ENCODE measurements at places on chromosomes 3 and 15. TPM values are rescaled to one million over a fixed set of nuclear protein-coding genes. Genes with fewer than 3 reads are reported as not detected.
A peak's percentile ranks its signal among the peaks of the same experiment; 100 is the strongest.

Gene RETNLB
- total RNA-seq, result not detected

DNA sequence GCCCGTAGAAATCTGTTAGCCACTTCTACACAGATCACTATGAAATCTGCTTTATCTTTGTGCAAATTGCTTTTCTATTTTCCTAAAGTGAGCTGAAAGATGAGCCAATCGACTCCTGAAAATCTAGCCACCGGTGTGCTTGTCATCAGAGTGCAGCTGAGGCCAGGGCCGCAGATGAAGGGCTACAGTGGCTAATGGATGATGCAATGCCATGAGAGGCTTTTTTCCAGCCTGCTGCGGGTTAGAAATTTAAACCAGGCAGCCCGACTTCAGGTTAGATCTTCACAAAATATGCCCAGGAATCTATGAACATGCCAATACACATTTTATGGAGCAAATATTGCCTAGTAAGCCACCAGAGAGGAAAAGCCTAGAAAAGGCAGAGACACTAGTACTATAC, 948.2 kb upstream of the CFAP20DC start:
- DNase-seq, result no peak

DNA sequence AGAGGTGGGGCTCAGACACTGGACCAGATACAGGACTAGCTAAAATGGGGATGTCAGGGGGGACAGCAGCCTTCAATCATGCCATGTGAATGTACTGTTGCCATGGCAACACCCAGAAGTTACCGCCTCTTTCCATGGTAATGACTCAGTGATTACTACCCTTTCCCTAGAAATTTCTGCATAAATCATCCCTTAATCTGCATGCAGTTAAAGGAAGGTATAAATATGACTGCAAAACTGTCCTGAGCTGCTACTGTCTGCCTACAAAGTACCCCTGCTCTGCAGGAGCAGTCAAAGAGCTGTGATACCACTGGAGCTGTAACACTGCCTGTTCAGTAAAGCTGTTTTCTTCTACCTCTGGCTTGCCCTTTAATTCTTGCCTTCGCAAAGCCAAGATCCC, 168.2 kb downstream of the PEAK1 start:
- DNase-seq, result peak; percentile 22

Gene MUC4
- total RNA-seq, result 3.5 TPM

Gene DGKG
- total RNA-seq, result 0.37 TPM

GRCh38 chr15:33262306-33262705, 48.5 kb upstream of the RYR3 start:
- DNase-seq, result no peak

- no peak for DNase-seq
Observed at GRCh38 chr3:164352991-164353390, 725.3 kb downstream of the SI start.

Gene CD96
- total RNA-seq, result not detected

Gene C3orf85
- total RNA-seq, result not detected

GRCh38 chr15:100308608-100309007, 33.2 kb downstream of the ADAMTS17 start:
- DNase-seq, result no peak

Gene RBP2
- not detected for total RNA-seq

Gene RPL14
- total RNA-seq, result 451 TPM

DNA sequence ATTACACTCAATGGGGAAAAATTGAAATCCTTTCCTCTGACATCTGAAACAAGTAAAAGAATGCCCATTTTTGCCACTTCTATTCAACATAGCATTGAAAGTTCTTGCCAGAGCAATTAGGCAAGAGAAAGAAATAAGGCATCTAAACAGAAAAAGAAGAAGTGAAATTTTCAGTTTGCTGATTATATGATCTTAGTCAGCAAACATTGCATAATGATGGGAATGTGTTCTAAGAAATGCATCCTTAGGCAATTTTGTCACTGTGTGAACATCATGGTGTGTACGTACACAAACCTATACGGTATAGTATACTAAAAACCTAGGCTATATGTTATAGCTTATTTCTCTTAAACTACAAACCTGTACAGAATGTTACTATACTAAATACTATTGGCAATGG, 278.0 kb downstream of the CGGBP1 start:
- no peak for DNase-seq

DNA sequence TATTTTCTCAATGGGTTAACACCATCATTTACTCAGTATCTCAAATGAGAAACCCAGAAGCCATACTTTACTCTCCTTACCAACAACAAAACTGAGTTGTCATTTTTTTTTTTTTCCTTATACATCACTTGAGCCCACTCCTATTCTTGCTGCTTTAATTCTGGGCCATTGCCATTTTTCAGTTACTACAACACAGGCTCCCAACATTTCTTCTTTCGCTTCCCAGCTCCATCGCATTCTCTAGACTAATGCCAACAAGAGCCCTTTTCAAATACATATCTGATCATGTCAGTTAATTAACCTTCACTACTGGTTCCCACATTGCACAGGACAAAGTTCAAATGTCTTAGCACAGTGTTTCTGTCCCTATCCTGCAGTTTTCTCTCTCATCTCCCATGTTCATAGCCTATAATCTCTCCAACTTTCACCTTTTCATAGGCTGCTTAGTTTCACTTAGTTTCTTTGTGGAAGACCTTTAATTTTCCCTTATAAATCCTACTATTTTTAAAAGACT, 22.5 kb upstream of the ANXA2 start:
- DNase-seq, result no peak

- DNase-seq, result peak; percentile 18
Observed at GRCh38 chr3:184255291-184256039, 5.9 kb downstream of the CAMK2N2 start.

Gene CYP19A1
- total RNA-seq, result not detected

- DNase-seq, result no peak
Observed at GRCh38 chr3:190495796-190496195, 18.1 kb upstream of the IL1RAP start.

GRCh38 chr15:60649845-60650548, 171.1 kb upstream of the ICE2 start:
- no peak for DNase-seq

- no peak for DNase-seq
Observed at GRCh38 chr3:125191730-125192129, 20.8 kb downstream of the SLC12A8 start.

Gene ARIH2
- 120 TPM for total RNA-seq

Gene ATOSA
- total RNA-seq, result 3.7 TPM

DNA sequence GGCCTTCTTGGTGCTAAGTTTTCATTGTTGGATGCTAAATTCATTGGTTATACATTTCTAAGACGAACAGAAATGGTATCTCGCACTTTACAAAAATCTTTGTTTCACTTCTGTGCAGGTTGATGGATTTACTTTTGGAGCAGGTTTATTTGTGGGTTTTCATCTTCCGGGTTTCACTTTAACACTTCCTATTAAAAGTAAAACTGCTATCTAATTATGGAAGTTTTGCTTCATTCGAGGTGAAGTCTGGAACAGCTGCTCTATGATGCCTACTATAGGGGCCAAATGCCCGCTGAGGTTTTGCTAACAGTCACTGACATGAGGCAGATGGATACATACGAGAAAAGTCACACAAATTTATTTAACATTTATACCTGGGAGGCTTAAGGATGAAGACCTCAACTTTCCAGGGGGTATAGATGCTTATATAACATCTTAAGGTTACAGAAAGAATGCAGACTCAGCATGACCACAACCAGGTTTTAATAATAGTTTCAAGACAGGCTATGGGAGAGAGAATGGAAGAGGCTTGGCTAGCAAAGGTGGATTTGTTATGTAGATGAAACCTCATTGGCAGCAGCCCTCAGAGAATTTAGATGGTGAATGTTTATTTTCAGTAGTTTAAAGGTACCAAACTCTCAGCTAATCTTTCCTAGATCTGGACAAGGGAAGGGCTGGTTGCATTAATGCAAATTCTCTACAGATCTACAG, 54.2 kb downstream of the OSTN start:
- peak; percentile 7 for DNase-seq

Gene TGM4
- total RNA-seq, result 0.11 TPM

Data from H7 (cell line).